ENCODE measurements at places on chromosomes 6 and 20.

GRCh38 chr6:29680416-29680815 is 536 bp downstream of the ZFP57 start:
- no peak for DNase-seq

DNA sequence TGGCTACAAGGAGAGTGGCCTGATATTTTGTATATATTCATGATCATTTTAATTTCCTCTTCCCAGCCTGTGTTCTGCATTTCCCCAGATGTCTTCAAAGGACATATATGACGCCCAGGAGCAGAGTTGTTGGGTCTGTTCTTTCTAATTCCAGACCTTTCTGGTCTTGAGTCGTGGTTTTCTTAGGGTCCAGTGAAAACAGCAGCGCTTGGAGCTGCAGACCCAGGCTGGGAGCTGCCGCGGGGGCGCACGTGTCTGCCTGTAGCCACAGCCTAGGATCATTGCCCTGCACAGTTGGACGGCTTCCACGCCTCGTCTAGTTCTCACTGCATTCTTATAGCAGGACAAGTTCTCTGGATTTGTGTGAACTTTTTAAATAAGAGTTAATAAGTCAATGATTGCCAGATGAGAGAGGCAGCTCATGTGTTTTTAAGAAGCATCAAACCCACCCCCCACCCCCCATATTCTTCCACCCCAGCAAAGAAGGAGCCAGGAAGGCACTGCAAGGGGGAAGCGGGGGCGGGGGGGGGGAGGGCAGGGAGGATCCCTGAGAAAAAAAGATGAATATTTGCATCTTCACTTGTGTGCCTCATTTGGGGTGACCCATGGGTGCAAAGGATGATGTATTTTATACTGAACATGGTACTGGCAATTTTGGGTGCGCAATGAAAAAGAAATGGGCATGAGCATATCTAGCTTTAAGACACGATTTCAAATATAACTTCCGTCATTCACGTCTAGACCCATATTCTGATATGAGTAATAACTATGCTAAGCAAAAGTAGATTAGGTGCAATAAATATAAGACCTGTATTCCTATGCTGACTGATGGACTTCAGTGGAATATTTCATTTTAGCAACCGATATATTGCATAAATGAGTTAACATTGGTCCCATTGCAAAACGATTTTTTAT is 160.0 kb downstream of the TBXT start:
- DNase-seq: no peak

DNA sequence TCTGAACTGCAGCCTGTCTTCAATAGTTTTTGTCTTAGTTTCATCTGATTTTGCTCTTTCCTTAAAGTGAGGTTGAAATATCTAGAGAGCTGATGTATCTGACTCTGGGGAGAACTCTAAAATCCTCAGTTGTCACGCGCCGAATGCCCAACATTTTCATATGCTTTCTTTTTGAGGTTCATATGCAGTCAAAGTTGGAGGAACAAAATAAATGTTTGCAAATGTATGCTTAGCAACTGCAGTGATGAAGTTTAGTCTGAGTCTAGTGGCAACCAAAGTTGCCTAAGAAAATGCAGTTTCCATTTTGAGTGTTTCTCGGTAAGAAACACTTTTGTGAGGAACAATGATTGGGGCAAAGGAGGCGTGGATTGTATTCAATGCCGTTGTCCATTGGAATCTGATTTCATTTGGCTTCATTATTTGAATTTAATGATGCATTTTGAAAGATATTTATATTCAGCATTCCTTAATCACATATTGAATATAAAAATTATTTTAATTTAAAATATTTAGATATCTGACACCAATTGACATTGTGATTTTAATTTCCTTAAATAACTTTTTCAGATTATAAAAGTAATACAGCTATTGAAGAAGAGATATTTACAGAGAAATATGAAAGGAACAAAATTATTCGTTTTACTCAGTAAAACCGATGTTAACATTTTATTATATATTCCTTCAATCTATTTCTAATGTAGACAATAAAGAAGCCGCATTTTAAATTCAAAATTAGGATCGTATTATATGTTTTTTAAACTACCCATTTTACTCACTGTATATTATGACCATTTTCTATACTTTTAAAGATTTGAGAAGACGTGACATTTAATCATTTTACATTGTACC is 122.0 kb downstream of the PLEKHG1 start:
- no peak for DNase-seq

DNA sequence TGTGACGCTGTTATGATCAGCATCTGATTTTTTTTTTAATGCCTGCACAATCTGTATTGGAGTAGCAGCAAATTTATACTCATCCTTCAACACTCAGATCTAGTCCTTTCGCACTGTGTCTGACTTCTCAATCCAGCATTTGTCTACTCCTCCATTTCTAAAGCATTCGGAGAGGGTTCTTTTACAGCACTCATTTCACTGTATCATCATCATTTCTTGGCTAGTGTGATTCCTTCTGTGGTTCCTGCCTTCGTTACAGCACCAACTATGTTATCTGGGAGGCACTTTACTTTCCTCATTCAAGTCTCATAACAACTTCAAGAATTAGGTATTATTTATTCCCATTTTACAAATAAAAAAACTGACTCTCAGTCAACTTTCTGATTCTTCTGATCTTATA is 18.0 kb downstream of the NUDT3 start:
- no peak for DNase-seq

DNA sequence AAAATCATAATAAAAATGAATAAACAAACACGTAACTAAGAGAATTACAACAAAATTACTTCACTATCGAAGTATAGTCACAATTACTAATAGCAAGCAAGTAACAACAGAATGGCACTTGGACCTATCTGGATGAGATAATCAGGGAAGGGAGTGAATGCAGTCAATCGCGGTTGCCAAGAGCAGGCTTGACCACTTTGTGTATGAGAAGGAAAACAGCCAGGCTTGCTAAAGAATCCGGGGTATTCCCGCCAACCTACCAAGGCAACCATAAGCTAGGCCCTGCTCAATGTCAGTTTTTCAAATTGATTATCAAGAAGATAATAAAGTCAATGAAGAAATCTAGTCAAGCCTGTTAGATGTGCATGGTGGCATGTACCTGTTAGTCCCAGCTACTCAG is 39.7 kb downstream of the PXDC1 start:
- DNase-seq: no peak

GRCh38 chr6:52984247-52984646 is 10.8 kb downstream of the GSTA4 start:
- no peak for DNase-seq

DNA sequence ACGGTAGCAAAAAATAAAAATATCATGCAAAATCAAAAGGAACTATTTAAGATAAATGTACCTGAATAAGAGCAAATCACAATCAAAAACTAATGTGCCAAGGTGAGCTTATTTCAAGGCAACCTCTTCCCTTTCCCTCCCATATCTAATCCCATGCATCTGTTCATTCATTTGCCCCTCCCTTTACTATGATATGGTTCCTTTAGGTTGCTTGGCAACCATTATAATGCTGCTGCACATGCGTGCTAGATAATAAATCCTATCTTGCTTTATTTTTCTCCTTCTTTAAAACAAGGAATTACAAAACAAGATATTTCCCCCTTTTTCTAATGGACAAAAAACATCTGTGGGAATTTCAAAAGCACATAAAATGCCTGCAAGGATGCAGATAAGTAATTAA is 318.2 kb upstream of the POU3F2 start:
- DNase-seq: no peak

DNA sequence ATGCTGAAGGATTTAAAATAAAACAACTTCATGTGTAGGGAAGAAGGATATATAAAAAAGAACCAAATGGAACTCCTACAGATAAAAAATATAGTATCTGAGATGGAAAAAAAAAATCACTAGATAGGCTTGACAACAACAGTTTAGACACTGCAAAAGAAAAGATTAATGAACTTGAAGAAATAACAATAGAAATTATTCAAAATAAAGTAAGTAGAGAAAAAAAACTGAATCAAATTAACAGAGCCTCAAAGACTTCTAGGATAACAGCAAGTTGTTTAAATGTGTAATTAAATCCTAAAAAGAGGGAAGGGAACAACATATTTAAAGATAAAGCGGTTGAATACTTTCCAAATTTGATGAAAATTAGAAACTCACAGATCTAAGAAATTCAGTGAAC is 316.3 kb upstream of the ECI2 start:
- no peak for DNase-seq

GRCh38 chr20:51563486-51564332 is 21.2 kb upstream of the NFATC2 start:
- DNase-seq: no peak

DNA sequence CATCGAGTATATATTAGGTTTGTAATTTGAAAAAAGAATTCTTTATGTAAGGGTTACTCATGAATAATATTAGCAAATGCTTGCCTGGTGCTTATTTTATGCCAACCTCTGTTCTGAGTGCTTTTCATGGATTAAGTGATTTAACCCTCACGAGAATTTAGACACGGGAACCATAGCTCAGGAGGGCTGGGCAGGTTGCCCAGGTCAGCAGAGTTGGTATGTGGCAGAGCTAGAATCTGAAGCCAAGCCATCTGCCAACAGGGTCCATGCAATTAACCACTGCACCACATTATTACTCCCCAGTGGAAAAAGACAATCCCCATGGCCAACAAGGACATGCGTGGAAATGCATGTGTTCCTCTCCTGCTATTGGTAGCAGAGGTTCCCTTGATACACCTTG is 345.6 kb downstream of the CDC5L start:
- DNase-seq: no peak
